ENCODE measurements at places on chromosomes 13 and 19. TPM values are rescaled to one million over a fixed set of nuclear protein-coding genes. Genes with fewer than 3 reads are reported as not detected.

DNA sequence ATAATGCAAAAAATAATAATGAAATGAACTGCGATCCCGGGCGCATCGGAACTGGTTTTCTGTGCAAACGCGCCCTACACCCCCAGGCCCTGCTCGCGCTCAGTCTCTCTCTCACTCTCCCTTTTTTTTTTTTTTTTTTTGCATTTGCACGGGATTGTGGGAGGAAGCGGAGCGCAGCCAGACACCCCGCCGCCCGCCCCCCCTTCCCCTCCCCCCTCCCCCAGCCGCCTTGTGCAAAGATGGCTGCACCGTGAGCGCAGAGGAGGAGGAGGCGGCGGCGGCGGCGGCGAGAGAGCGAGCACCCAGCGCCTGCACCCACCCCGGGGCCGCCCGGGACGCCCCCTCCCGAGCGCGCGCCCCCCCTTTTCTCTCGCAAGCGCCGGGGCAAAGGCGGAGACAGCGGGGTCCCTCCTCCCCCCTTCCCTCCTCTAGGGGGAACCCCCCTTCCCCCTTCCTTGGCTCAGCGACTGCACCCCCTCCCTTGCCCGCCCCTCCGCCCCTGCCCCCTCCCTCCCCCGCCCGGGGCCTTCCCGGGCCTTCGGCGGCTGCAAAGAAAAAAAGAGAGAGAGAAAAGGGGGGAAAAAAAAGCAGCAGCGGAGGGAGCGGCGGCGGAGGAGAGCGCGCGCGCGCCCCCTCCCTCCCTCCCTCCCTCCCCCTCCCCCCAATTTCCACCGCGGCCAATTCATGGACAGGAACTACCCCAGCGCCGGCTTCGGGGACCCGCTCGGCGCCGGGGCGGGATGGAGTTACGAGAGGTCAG lies at the start of gene PRR12:
Gene PRR12, plus strand, starts transcription at position 212 of the 760 bp plus-strand sequence. Its CDS starts 473 bp downstream, at position 685.
- peak; percentile 72 for DNase-seq

DNA sequence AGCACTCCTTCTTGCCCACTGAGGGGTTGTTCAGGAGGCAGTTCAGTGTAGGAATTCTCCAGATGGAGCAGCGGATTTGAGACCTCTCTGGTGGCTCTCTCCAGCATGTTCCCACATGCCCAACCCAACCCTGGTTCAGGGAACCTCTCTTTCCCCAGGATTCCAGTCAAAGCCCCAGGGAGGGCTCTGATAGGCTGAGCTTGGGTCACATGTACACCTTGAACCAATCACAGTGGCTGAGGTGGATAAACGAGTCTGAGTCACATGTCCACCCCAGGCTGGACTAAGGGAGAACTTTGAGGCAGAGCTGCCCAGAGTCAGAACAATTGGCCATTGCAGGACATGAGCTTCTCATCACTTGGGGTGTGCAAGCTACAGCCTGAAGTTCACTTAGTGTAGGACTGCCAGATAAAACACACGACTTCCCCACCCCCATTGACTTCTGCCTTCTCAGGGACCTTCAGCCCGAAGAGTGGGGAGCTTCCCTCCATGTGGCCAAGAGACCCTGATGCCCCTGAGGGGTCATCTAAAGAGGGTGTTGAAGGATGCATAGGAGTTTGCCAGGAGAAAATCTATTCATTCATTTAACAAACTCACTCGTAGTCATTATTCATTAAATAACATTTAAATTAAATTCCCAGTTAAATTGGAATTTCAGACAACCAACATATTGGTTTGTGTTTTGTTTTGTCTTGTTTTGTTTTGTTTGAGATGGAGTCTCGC lies 4.0 kb upstream of the MAST3 start:
- no peak for DNase-seq

DNA sequence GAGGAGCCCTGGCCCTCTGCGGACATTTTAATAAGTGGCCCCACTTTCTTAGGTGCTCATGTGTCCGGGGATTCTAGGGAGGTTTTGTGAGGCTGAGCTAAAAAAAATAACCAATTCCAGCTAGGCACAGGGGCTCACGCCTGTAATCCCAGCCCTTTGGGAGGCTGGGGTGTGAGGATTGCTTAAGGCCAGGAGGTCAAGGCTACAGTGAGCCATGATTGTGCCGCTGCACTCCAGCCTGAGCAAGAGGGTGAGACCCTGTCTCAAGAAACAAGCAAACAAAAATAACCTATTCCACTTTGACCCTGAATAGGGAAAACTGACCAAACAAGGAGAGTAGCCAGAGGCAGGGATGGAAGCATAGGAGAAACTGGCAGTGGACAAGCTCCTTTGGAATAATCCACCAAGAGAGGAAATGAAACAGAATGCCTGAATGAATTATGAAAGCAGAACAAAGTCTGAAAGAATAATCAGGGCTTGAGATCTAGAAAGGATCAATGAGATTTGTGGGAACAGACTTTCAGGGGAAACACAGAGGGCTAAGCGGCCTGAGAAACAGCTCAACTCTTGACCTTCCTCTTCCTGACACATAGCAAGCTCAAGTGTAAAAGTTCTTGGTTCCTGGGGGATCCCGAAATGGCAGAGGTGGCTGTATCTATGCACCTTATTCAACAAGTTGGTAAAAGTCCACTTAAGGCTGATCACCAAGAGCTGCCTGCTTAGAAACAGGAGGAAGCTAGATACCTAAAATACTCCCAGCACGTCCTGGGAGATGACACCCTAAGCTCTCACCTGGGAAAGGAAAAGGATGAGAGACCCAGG lies 30.1 kb upstream of the FFAR2 start:
- no peak for DNase-seq

- no peak for DNase-seq
Observed at GRCh38 chr13:74682746-74683145, 548.5 kb upstream of the KLF12 start.

DNA sequence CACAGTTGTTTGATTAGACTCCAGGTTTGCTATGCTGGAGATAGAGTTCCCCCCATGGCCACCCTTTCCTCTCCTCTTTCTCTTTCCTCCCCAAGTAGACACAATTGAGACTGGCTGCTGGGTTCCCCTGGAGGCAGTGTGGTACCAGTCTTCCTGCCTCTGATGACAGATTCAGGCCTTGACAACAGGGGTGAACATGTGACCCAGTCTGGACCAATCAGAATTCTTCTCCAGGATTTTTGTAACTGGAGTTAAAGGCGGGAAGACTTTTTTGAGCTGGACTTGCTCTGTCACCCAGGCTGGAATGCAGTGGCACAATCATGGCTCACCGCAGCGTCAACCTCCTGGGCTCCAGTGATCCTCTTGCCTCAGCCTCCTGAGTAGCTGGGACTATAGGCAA lies 48.7 kb downstream of the CCNE1 start:
- DNase-seq = no peak

Gene MYPOP
- 7.5 TPM for total RNA-seq

Gene CRTC1
- total RNA-seq = 14.4 TPM

Gene CLDN10
- total RNA-seq = not detected
